Right renal pelvis (tissue), 4 donors: ENCODE measurements at places on chromosomes 1 and 21. TPM values are rescaled to one million over a fixed set of nuclear protein-coding genes. Genes with fewer than 3 reads are reported as not detected.

GRCh38 chr1:70720521-70720920 lies 309.5 kb downstream of the CTH start:
- no peak for DNase-seq

- DNase-seq = no peak
Measured at GRCh38 chr1:179966551-179966950, 11.9 kb downstream of the CEP350 start.

- no peak for DNase-seq
Measured at GRCh38 chr1:234928642-234929041, 200.0 kb downstream of the TOMM20 start.

GRCh38 chr1:13725714-13726175 lies 25.8 kb downstream of the PRDM2 start:
- DNase-seq = no peak

GRCh38 chr1:229817936-229818335 lies 191.9 kb downstream of the URB2 start:
- DNase-seq = no peak

DNA sequence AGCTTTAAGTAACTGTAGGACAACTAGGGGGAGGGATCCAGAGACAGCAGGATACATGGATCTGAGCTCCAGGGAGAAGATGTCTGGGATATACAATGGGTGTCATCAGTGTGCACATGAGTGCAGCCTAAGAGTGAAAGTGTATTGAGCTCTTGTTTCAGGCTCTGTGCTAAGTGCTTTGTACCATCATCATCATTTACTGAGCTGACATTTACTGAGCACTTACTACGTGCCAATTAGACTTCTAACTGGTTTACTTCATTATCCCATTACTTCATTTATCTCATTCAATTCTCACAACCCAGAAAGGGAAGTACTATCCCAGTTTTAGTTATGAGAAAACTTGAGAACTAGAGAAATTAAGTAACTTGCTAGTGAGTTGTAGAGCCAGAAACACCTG lies 4.5 kb upstream of the KDM4A start:
- no peak for DNase-seq

DNA sequence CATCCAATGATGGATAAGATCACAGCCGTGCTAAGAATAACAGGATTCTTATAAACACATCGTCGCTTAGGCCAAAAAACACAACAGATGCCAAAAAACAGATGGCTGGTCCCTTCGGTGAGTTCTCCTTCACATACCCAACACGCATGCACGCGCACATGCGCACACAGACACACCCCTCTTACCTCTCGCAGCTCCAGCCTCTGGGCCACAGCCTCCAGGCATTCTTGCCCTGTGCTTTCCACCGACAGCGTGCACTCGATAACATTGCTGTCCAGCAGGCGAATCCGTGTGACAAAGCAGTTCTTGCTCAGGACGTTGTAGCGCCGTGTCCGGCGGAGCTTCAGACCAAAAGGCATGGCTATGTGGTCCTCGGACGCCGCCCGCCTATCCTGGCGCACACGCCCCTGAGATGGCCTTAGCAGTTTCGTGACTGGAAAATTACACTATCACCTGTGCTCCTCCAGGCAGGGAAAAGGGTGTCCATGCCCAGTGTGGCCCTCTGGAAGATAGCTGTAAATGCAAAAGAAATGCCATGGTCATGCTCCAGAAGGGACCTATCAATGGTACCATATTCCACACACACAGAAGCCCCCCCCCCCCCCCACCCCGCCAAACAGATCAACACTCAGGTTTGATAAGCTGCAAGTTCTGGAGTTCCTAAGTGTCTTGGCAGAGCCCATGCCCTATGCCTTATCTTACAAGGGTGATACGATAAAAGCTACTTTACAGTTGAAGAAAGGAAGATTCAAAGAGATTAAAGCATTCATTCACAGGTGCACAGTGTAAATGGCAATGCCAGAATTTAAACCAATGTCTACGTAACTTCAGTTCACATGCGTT lies 86.7 kb downstream of the PTPN14 start:
- DNase-seq = no peak

DNA sequence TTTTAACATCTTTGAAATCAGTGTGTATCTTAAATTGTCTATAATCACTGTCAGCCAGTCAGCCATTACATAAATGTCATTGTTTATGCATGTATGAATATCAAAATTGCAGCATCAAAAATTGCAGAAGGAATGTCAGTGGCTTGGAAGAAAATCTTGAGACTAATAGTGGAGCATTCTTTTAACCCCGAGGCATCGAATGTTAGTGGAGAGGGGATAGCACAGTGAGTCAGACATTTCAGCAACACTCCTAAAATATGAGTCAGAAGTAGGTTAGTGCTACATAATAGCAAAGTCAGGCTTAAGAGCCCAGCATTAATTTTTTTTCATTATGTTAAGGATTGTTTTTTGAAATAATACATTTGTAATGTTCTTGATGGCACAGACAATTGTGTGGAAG lies 45.5 kb downstream of the SNRPE start:
- DNase-seq = no peak

- DNase-seq = no peak
Measured at GRCh38 chr1:13812456-13813397, 112.7 kb downstream of the PRDM2 start.

DNA sequence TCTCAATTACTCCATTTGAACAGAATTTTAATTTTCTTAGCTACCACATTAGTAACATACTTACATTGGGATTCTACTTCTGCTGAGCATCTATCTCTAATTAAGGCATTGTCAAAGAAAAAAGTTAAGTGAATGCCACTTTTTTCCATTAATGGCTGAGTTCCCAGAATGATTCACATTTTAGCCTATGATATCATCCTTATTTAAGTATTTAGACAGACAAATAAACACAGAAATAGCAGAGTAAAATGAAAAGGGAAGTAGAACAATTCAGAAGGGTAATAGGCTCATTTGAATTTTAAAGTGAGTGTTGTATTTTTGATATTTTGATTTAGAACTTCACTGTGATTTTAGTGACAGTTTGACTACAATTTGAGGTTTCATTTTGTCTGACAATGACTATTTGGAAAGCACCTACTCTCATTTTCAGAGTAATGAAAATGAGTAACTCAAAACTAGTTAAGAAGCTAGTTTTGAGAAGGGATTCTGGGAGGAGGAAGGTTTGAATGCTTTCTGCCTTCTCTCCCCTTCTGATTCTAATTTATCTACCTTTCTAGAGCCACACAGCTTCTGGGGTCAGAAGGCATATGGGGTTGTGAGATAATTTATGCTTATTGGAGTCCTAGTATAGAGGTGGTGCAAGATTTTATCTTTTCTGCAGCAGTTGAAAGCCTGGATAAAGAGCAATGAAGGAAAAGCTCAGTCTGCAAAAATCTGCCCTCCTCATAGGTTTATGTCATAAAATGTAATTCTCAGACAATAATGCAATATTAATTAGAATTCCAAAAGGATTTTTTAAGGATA lies 15.5 kb downstream of the LYPLAL1 start:
- no peak for DNase-seq

GRCh38 chr1:212651521-212651920 lies 43.0 kb downstream of the ATF3 start:
- DNase-seq = no peak

- DNase-seq = peak; percentile 89
Measured at GRCh38 chr1:94925561-94926125, 1.3 kb downstream of the CNN3 start.

GRCh38 chr1:227416156-227416830 lies 98.0 kb upstream of the CDC42BPA start:
- DNase-seq = no peak

DNA sequence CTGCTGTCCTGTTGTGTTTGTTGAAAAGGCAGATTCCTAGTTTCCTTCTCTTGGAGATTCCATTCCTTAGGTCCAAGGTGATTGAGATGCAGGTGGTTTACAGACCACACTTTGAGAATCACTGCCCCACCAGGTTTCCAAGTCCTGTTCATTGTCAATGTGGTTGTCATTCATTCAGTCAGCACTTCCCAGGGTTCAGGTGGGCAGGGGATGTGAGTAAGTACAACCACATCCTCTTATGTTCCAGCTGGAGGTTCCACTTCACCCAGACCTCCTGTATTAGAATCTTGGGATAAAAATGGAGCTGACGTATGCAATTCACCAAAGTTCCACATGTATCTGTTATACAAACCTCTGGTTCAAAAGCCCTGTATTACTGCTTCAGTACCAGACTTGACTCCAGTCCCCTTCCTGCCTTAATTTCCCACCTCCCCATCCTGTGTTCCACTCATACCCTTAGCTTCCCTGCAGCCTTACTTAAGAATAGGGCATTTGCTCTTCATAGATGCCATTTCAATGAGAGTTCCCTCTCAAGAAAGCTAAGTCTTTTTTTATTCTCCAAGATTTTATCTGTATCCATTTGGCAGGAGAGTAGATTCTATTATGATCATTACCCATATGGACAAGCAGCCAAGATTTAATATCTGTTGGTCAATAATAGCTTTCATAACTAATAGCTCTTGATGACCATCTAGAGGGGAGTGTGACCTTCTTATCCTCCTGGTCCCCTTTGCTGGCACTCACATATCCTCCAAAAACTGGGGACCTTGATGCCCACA lies 46.0 kb upstream of the CAMK1G start:
- no peak for DNase-seq

DNA sequence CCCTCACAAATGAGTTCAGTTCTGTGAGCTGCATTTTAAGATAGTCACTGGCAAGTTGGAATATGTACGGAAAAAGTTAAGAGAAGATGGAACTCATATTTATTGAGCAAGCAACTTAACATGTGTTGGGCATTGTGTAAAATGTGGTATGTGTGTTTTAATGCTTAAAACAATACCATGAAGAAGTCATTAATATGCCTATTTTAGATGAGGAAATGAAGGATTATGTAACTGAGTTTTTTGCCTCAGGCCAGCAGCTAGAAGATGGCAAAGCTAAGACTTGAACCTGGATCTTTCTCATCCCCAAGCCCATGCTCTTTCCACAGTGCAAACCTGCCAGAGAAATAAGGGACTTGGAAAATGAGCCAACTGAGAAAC lies 48.9 kb downstream of the SPATA46 start:
- DNase-seq = no peak

DNA sequence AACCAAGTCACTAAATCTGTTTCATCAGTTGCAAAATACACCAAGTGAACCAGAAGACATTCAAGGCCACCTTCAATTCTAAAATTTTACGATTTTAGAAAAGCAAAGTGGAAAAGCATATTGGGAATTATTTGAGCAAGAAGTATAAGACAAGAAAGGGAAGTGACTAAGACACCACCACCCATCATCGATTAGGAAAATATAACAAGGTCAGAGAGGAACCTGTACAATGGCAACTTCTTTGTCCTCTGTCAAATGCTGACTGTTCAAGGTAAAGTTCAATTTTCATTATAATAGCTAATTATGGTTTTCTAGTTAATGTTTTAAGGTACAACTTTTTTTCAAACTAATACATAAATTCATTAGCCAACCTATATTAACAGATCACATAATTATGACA lies 10.8 kb downstream of the FRRS1 start:
- no peak for DNase-seq

DNA sequence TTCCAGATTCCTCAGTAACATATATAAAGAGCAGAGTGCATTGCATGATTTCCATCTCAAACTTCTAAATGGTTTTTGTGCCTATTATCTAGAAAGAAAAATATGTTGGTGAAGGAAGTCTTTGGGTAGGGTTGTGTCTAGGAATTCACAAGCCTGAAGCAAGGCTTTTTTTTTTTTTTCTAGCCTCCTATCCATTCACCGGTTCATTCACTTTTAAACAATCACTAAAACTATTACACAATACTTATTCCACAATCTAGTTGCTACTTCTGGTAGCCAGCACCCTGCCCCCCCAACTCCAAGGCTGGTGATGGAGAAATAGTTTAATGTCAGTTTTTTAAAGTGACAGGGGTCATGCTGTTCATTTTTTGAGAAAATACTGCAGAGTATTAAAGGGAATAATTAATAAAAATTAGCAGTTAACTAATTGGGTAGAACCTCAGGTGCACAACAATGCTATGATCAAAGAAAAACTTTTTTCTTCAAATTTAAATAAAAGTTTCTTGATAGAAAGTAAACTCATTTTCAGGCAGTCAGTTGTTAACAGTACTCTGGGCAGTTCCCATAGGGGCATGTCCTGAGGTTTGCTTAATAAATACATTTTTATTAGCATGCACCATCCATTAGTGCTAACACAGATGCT lies 10.9 kb downstream of the IRF2BP2 start:
- DNase-seq = no peak

DNA sequence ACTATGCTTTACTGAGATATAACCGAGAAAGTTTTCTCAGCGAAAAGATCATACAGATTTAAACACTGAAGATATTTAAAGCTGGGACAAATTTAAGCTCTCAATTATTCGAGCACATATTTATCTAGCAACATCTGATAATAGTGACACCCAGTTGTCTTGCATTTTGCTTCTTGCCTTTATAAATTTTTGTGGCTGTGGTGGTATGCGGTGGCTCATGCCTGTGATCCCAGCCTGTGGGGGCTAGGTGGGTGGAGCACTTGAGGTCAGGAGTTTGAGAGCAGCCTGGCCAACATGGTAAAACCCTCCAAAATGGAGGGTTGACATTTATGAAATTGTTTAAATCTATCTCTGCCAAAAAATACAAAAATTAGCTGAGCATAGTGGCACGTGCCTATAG lies 312.2 kb downstream of the SPATA17 start:
- no peak for DNase-seq

DNA sequence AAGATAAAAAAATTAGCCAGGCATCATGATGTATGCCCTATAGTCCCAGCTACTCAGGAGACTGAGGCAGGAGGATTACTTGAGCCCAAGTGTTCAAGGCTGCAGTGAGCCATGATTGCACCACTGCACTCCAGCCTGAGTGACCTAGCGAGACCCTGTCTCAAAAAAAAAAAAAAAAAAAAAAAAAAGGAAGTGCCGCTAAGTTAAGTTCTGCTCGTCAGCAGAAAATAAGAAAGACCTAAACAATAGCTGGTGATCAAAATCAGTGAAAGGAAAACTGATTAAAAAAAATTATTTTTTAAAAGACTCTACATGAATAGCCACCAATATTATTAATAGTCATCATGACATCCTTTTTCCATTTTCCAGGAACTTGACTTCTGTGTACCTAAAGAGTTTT lies 44.2 kb upstream of the MTR start:
- DNase-seq = no peak

DNA sequence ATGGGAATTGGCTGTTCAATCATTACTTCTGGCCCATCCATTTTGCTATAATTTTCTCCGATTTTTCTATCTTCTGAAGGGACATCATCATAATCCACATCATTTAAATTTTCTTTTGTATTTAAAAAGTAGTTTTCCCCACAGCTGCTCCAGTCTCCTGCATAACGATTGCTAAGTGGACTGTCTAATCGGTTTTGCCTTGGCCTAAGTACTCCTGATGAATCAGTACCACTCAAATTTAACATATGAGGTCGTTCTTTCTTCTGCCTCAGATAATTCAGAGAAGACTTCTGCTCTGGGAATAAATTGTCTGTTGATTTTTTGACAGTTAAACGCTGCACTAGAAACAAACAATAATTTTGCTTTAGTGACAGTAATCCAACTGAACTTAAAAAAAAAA lies 41.9 kb downstream of the SYDE2 start:
- DNase-seq = no peak

- no peak for DNase-seq
Measured at GRCh38 chr1:67084765-67085318, 30.9 kb upstream of the SLC35D1 start.

Gene KCND3
- 1.4 TPM for polyA plus RNA-seq

Gene FCMR
- polyA plus RNA-seq = 2.4 TPM

Gene FCRL6
- 0.36 TPM for polyA plus RNA-seq

Gene SOX13
- polyA plus RNA-seq = 49.0 TPM

Gene DYNLT4
- not detected for polyA plus RNA-seq

Gene RCSD1
- 14.0 TPM for polyA plus RNA-seq

Gene MANEAL
- 4.9 TPM for polyA plus RNA-seq

Gene SLC6A9
- 5.6 TPM for polyA plus RNA-seq

Gene NTMT2
- not detected for polyA plus RNA-seq

Gene HSPG2
- polyA plus RNA-seq = 147 TPM

Gene MAP3K21
- 35.8 TPM for polyA plus RNA-seq

Gene TAF5L
- 19.6 TPM for polyA plus RNA-seq
